ENCODE measurements at places on chromosomes 4 and X.

GRCh38 chr4:74624351-74625151 is 169.8 kb downstream of the BTC start:
- DNase-seq, result no peak

DNA sequence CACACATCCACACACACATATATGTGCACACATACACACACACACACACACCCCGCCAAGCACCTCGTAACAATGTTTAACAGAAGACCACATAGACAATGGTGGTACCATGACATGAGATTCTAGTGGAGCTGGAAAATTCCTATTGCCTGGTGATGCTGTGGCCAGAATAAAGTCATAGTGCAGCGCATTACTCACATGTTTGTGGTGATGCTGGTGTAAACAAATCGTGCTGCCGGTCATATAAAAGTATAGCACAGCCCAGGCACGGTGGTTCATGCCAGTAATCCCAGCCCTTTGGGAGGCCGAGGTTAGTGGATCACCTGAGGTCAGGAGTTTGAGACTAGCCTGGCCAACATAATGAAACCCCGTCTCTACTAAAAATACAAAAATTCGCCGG is 275.2 kb downstream of the TRIML1 start:
- DNase-seq, result no peak

- no peak for DNase-seq
Observed at GRCh38 chrX:110020536-110020935, 17.6 kb downstream of the TMEM164 start.

- no peak for DNase-seq
Observed at GRCh38 chr4:110612631-110613269, 10.1 kb downstream of the PITX2 start.

- no peak for DNase-seq
Observed at GRCh38 chrX:18664947-18665346, 7.0 kb downstream of the RS1 start.

DNA sequence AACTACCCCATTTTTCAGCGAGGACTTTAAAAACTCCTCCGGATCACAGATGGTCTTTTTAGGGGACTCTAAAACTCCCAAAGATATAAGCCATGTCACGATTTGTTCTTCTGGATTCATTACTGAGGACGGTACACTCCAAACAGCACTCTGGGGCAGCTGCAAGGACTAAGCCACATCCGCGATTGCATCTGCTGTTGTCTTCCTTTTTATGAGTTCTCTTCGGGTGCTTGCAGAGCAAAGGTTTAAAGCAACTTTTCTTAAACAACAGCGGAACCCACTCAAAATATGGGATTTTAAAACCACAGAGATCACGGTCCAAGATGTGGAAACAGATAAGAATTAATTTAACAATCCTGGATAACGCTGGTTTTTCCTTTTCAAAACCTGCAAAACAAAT is at the start of gene ARHGEF6:
ARHGEF6 (minus strand) TSS at position 170 of the 400 bp plus-strand sequence; CDS start at position 120, 50 bp downstream.
- DNase-seq, result peak; percentile 40

DNA sequence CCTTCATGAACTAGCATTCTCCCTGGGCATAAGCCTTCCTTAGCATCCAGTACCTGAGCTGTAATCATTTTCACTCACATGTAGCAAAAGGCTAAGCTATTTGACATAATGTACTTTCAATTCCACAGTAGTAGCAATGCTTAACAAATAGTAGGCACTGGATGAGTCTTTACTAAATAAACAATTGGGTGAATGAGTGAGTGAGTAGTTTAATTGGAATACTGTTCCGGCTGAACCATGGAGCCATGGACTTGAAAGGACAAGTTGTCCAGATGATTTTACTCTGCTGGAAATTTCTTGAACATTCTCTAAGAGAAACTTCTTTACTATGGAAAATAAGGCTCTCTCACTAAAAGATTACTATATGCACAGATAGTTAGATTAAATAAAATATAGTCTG is 159.3 kb downstream of the FAM47B start:
- no peak for DNase-seq

GRCh38 chr4:28886934-28887333 is 1833.2 kb upstream of the PCDH7 start:
- DNase-seq, result no peak

DNA sequence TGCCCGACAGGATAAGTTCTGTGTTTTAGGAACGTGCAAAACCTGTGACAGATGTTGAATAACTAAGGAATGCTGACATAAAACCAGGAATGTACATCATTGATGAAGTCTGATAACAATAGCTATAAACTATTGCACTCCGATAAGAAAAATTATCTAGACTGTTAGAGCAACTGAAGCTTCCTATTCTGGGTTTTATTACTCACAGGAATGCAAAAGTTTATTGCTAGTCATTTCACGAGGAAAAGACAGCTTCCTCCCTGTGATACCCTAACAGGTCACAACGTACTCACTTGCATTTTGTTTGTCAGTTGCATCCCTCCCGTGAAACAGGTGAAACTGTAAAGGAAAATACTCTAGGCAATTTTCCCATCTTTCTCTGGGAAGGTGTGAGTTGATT is 65.9 kb downstream of the CLDN22 start:
- DNase-seq, result no peak

DNA sequence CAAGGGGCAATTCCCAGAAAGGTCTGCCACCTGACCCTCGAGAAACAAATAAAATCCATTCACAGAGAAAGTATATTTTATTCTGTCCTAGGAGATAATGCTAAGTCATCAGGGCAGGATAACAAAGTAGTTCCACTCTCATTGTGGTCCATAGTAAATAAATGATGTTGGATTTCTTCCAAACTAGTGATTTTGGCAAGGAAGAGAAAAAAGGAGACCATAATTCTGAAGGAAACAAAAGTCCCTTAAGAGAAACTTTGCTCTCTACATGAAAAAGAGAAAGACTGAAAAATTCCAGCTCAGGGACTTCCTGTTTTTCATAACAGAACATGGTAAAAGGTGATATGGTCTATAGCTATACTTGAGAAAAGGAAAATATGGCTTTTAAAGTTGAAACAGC is 71.5 kb upstream of the DDX60 start:
- DNase-seq, result no peak

GRCh38 chrX:97132664-97133415 is 249.1 kb downstream of the RPA4 start:
- DNase-seq, result no peak

GRCh38 chrX:48937054-48937907 is 18.5 kb upstream of the PIM2 start:
- peak; percentile 90 for DNase-seq

- DNase-seq, result no peak
Observed at GRCh38 chrX:134810211-134810610, 151.9 kb upstream of the PLAC1 start.

All from CD4-positive, alpha-beta T cell treated with Interleukin-15 for 4 hours (primary cell).